ENCODE measurements at places on chromosomes 1 and 21. TPM values are rescaled to one million over a fixed set of nuclear protein-coding genes. Genes with fewer than 3 reads are reported as not detected.

- no peak for DNase-seq
Measured at GRCh38 chr1:30694280-30695175, 28.9 kb downstream of the MATN1 start.

Gene LCE3D
- total RNA-seq = 2.4 TPM

Gene CA6
- not detected for total RNA-seq

GRCh38 chr1:85934516-85934915 lies 222.1 kb downstream of the COL24A1 start:
- peak; percentile 18 for DNase-seq

Gene OLFM3
- 5.1 TPM for total RNA-seq

Gene RGS4
- total RNA-seq = 72.0 TPM

Gene OR10K2
- total RNA-seq = 8.2 TPM

Gene RGS8
- 5.3 TPM for total RNA-seq

DNA sequence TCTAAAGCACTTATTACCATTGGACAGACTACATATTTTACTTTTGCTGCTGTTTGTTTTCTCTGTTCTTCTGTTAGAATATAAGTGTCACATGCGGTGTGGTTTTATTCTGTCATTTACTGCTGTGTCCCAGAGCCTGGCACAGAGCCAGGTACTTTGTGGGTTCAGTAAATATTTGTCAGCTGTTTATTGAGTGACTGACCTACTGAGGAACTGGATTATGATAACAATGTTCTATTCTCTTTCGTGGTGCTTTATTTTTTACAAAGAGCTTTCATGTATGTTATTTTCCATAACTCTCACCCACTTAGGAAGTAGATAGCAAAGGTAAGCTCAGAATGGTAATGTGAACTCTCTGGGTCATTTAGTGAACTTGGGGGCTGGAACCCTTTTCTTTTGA lies 118.8 kb downstream of the RWDD3 start:
- no peak for DNase-seq

GRCh38 chr1:43451701-43452532 lies 1.8 kb downstream of the HYI start:
- DNase-seq = no peak

- DNase-seq = peak; percentile 39
Measured at GRCh38 chr1:214372092-214372491, 91.1 kb downstream of the SMYD2 start.

- no peak for DNase-seq
Measured at GRCh38 chr1:5601516-5601915, 390.7 kb downstream of the NPHP4 start.

Gene VCAM1
- 37.6 TPM for total RNA-seq

Gene AGT
- not detected for total RNA-seq

Gene IL10
- total RNA-seq = not detected

DNA sequence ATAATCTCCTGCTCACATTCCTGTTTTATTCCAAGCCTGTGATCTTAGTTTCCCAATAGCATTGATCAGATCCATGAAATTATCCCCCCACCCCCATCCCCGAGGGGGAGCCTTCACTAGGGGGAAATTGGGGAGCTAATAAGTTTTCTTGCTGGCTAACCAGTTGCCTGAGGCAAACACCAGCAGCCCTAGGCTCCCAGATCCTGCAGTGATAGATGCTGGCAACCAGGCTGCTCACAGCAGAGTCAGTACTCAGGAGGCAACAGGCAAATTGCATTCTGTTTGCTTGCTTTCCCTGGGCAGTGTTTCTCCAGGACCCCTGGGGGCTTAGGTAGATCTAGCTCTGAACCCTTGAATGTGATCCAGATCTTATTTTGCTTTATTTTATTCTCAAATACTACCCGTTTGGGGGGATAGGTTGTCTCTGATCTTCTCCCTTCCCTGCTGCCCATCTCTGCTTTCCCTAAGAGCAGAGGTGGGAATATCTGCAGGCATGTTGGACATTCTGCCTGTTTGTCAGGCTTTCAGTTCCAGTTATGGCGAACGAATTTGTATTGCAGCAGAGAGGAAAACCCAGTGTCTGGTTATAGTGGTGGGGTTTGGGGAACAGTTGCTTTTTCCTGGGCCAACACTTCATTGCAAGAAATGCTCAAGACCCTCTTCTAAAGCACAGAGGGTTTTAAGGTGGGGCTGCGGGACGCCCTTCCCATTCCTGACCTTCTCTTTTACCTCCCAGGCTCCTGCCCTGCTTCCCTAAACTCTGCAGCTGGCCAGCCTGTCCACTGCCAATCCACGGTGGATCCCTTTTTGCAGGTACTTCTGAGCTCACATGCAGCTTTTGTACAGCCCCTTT lies 289.8 kb upstream of the PLXNA2 start:
- DNase-seq = no peak

DNA sequence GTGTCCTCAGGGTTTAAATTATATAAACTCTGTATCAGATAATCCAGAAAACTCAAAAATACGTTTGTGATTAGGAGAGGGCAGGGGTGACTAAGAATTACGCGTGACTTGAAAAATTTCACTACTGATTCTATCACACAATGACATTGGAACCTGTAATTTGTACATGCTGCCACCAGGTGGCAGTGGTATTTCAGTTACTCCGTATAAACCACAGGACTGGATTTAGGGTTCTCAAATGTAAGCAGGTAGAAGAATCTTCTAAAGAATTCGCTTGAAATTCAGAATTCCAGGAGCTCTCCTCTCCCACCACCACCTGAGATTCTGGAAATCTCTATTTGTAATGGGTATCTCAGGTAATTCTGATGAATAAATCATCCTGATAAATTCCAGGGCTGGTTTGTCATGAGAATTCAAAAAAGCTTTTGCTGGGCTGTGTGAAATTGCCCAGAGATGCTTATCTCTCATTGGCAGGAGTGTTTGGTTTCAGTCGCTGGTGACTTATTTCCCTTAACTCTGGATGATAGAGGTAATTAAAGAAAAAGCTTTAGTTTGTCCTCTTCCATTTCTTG lies 1.7 kb upstream of the KRTAP7-1 start:
- DNase-seq = peak; percentile 6

Gene PCP4L1
- 8.2 TPM for total RNA-seq

Gene IVL
- total RNA-seq = 14.2 TPM

- DNase-seq = no peak
Measured at GRCh38 chr1:156399355-156400125, 30.5 kb downstream of the RHBG start.

DNA sequence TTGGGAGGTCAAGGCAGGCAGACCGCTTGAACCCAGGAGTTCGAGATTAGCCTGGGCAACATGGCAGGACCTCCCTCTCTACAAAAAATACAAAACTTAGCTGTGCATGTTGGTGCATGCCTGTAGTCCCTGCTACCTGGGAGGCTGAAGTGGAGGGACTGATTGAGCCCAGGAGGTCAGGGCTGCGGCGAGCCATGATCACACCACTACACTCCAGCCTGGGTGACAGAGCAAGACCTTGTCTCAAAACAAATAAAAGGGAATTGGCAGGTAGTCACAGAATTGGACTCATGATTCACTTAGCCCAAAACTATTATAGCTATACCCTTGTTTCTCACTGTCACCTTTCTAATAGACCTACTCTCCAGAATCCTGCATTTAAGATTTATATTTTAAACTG lies 5.5 kb downstream of the TADA1 start:
- DNase-seq = no peak

- no peak for DNase-seq
Measured at GRCh38 chr1:21596174-21596573, 73.0 kb downstream of the RAP1GAP start.

Gene CELA3B
- not detected for total RNA-seq

DNA sequence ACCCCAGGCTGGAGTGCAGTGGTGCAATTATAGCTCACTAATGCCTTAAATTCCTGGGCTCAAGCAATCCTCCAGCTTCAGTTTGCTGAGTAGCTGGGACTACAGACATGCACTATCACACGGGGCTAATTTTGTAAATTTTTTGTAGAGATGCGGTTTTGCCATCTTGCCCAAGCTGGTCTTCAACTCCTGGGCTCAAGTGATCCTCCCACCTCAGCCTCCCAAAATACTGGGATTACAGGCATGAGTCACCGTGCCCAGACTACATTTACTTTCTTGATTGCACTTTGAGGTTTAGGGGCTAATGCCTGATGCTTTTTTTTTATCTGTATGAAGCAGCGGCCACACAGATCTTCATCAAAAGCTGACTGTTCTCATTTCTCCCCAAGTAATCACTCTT lies 124.6 kb downstream of the KIF26B start:
- peak; percentile 74 for DNase-seq

GRCh38 chr1:55839626-55840025 lies 624.5 kb upstream of the USP24 start:
- peak; percentile 67 for DNase-seq

- no peak for DNase-seq
Measured at GRCh38 chr1:160548183-160548582, 25.1 kb upstream of the SLAMF6 start.

DNA sequence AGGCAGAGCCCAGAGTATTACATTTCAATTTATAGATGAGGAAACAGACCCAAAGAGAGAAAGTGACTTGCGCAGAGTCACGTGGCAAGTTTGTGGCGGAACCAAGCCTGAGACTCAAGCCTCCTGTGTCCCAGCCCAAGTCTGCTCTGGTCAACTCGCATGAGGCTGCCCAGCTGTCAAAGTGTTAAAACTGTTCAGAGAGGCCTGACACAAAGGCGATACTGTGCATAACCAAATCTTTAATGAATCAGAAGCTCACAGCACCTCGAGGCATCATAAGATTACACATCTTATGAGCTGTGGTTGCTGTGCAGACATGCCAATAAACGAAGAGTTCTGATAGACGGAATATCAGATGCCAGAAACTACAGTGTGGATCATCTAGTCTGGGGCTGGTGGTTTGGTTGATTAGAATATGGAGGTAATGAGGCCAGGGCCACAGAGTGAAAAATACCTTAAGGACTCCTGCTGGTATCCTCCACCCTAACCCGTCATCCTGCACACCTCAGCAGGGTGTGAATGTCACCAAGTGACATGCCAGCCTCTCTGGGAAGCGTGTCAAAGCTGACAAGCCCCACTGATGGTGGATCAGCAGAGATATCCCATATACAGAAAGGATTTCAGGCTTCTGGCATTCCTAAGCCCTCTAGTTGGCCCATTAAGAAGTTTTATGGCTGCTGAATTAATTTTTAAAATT lies 42.2 kb downstream of the TNNT2 start:
- DNase-seq = no peak

GRCh38 chr1:156060937-156061636 lies at the start of gene RAB25:
Gene RAB25 (plus strand): TSS chr1:156061160. CDS start chr1:156061401, 241 bp downstream.
- DNase-seq = peak; percentile 74

Gene IKBKE
- 4.3 TPM for total RNA-seq

Gene RXRG
- total RNA-seq = not detected

Gene DPM3
- not detected for total RNA-seq

DNA sequence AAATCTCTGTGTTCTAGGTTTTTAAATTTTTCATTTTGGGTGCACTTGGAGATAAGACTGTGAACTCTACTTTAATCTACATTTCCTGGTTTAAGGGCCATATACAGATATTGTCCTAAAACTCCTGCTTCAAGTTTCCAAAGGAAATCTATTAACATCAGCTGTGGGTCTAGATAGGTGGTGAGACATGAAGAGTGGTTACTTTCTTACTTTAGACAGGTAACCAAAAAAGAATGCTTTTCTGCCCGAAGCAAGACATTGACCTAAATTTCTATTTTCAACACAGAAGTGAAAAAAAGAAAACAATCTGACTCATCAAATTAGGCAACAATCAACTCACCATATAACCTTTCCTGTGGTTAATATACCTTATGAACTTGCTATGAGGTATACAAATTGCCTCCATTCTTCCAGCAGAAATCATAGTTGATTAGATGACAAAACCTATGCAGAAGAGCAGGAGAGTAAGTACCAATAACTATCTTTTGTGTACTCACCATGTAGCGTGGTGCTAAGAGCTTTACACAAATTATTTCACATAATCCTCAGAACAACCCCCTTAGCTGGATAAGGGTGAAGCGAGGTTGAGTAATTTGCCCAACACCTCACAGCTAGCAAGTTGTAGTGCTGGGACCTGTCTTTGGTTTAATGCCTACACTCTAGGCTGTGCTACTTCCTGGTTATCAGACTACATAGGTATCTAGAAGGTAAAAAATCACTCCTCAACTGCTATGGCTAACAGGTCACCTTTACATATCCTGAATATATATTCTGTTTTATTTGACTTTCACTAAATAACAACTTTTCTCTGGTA lies 23.4 kb upstream of the PTPN14 start:
- no peak for DNase-seq

DNA sequence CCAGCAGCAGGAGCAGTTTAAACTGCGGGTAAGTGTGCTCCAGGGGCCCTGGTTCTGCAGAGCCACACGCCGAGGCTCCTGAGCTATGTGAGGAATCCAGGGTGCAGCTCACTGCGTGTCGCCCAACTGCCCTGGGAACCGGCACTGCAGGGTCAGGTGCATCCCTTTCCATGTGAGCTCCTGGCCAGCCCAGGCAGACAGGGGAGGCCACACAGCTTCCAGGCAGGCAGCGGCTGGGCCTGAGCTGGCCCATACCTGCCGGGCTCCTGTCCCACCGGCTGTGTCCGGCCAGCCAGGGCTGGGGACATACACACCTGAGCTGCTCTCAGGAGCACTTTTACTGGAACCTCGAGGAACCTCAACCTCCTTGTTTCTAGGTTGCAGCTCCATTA lies 18.6 kb upstream of the COL18A1 start:
- DNase-seq = no peak

GRCh38 chr1:48202030-48202752 lies 20.3 kb upstream of the SLC5A9 start:
- peak; percentile 93 for DNase-seq

GRCh38 chr1:54653036-54653435 lies 11.4 kb downstream of the MROH7 start:
- peak; percentile 57 for DNase-seq

Gene C1QB
- 201 TPM for total RNA-seq

DNA sequence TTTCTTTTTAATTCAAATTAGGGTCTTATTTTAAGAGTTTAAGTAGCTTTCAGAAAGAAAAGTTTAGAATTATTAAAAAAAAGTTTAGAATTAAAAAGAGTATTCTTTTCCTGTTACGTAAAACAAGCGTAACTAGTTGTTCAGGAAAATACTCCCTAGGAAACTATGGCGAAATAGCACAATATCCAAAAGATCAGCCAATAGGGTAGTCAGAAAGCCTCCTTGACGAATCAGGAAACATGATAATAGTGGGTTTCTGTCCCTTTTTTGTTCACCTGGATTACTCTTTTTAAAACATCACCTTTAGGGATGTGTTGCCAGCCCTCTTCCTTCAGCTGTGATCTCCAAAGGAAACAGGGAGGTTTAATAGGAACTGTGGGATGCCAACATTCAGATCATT lies 25.2 kb downstream of the S1PR1 start:
- DNase-seq = no peak

GRCh38 chr1:21268281-21269239 lies 21.7 kb downstream of the ECE1 start:
- DNase-seq = no peak

- no peak for DNase-seq
Measured at GRCh38 chr1:52162947-52163346, 21.1 kb downstream of the ZFYVE9 start.

Gene AGO4
- 25.3 TPM for total RNA-seq

All from umbilical cord (tissue), 2 donors.